Kidney glomerular epithelial cell (primary cell): ENCODE measurements at places on chromosomes 1 and 21.
A peak's percentile ranks its signal among the peaks of the same experiment; 100 is the strongest.

- DNase-seq, result no peak
Observed at GRCh38 chr1:216247937-216248336, 175.3 kb downstream of the USH2A start.

- no peak for DNase-seq
Observed at GRCh38 chr1:103517380-103518047, 8.0 kb upstream of the RNPC3 start.

DNA sequence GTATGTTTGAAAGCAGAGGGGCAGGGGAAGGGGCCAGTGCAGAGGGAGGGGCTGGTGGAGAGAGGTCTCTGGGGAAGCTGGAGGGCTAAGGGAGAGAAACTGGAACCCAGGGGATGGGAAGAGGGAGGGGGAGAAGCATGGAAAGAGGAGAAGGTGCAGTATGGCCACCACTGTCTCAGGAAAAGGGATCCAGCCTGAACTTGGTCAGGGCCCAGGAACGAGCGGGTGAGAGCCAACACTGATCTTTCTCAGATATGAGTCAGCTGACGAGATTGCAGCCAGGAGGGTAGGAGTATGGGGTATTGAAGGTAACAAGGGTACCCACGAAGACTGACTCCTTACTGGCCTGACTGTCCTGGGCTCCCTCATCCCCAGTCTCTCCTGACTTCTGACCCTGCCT lies 18.0 kb downstream of the TIE1 start:
- DNase-seq, result no peak

DNA sequence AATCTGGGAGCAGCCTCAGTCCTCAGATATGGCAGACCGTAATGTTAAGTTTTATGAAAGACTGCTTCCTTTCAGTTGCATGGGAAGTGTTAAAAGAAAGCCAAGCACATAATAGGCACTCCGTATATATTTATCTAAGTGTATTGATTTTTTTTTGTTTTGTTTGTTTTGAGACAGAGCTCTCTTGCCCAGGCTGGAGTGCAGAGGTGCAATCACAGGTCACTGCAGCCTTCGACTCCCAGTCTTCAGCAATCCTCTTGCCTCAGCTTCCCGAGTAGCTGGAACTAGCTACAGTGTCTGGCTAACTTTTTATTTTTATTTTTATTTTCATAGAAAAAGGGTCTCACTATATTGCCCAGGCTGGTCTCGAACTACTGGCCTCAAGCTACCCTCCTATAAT lies 341.8 kb downstream of the USH2A start:
- no peak for DNase-seq

DNA sequence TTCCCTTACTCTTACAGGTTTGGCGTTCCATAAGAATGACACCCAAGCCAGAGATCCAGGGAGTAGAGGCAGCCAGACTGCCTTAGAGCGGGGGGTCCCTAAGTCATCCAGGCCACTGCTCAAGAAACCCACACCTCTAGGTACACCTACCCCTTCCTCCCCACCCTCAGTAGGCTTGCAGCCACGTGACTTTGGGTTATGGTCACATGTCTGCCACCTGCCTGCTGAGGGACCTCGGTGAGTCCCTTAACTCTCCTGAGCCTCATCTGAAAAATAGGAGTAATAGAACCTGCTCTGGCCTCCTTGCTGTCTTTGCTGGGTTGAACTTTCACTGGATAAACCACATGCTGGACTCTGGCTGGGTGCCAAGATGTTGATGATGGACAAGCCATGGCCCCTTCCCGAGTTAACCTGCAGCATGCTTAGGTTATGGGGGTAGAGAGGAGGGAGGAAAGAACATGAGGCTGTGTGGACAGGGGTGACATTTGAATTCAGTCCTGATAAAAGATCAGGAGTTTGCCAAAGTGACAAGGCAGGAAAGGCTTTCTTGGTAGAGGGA lies 4.5 kb downstream of the RPS6KA1 start:
- DNase-seq, result no peak

- DNase-seq, result no peak
Observed at GRCh38 chr1:200780545-200781369, 42.1 kb downstream of the CAMSAP2 start.

GRCh38 chr1:151006327-151007052 lies at the start of gene MINDY1:
Gene MINDY1, minus strand, starts transcription at chr1:151006902. Its CDS starts 4,285 bp downstream, at chr1:151002617.
- peak; percentile 84 for DNase-seq

- DNase-seq, result no peak
Observed at GRCh38 chr1:213983493-213984386, 4.0 kb upstream of the PROX1 start.

GRCh38 chr1:54096227-54096876 lies 42.9 kb downstream of the TCEANC2 start:
- no peak for DNase-seq

GRCh38 chr1:228448372-228448771 lies 31.7 kb upstream of the TRIM17 start:
- DNase-seq, result no peak

- DNase-seq, result no peak
Observed at GRCh38 chr1:175822580-175822979, 79.2 kb upstream of the TNR start.
